H9 (cell line): ENCODE measurements at places on chromosomes 6 and 20.

GRCh38 chr6:18663011-18663410, 275.9 kb downstream of the RNF144B start:
- DNase-seq = no peak

- DNase-seq = no peak
Observed at GRCh38 chr6:147837540-147837939, 329.1 kb downstream of the SAMD5 start.

DNA sequence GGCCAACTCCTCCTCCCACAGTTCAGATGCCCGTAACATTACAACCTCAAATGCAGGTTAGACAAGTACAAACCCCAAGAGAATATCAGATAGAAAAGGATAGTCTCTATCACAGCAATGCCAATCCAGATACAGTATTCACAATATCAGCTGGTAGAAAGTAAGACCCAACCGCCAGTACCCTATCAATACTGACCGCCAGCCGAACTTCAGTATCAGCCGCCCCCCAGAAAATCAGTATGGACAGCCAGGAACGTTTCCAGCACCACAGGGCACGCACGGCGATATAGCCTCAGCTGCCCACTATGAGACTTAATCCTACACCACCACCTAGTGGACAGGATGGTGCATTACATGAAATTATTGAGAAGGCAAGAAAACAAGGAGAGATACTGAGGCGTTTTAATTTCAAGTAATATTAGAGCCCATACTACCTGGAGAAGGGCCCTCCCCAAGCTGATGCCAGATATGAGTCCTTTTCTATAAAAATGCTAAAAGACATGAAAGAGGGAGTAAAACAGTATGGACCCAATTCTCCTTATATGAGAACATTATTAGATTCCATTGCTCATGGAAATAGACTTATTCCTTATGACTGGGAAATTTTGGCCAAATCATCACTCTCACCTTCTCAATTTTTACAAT, 17.6 kb upstream of the EIF2S2 start:
- peak; percentile 65 for DNase-seq

DNA sequence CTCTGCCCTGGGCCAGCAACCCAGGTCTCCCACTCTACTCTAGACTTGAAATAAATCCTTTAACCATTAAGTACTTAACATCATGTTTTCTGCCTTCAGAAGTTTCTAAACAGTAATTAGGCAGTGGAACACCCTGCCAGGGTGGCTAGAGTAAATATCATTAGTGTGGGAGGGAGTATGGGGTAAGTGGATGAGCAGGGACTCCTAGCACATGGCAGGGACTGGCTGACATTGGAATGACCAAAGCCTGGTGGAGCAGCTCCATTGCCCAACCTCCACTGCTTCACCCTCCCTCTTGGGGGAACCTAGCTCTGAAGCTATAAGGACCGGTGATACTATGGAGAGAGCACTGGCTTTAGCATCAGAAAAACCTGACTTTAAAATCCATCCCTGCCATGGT, 167.1 kb downstream of the MAFB start:
- DNase-seq = no peak

- DNase-seq = no peak
Observed at GRCh38 chr20:3565851-3566250, 95.0 kb downstream of the ATRN start.

GRCh38 chr20:4111440-4112411, 96.4 kb upstream of the RNF24 start:
- DNase-seq = no peak

- peak; percentile 45 for DNase-seq
Observed at GRCh38 chr20:6818033-6818808, 50.7 kb downstream of the BMP2 start.

GRCh38 chr20:12535316-12535715, 473.5 kb upstream of the SPTLC3 start:
- DNase-seq = no peak

- DNase-seq = peak; percentile 69
Observed at GRCh38 chr20:54173653-54174456, at the start of gene CYP24A1. Gene CYP24A1 (minus strand): TSS chr20:54173986. CDS start chr20:54173579, 407 bp downstream.

GRCh38 chr6:11732036-11732631, 46.5 kb downstream of the ADTRP start:
- no peak for DNase-seq

DNA sequence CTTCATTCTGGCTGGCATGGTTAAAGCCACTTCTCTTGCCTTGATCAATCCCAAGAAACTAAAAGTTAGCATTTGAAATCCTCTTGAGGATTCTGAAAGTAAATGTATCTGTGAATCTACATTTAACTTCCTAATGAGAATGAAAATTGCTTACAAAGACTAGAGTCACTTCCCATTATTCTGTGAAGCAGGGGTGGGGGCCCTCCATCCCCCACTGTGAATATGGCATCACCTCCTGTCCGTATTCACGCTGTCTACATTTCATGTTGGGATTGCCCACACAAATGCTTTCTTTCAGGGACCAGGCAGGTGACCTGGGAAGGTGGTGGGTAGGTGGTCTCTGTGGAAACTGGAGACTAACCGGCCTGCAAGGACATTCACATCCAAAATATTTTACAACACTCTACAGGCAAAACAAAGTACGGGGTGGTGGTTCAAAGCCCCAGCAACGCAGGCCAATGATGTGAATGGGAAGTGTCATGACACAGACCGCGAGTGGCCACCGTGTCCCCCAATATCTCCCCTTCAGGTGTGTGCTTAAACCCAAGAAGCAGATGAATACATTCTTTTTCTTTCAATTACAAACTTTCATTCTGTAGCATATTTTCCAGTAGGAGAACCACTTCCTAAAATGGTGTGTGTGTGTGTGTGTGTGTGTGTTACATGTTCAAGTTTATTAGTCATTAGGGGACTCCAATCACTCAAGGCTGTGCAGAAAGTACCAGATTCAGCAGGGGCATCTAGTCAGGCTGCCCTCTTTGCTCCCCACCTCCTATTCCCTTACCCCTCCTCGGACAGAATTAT, 132.2 kb downstream of the PRND start:
- no peak for DNase-seq

DNA sequence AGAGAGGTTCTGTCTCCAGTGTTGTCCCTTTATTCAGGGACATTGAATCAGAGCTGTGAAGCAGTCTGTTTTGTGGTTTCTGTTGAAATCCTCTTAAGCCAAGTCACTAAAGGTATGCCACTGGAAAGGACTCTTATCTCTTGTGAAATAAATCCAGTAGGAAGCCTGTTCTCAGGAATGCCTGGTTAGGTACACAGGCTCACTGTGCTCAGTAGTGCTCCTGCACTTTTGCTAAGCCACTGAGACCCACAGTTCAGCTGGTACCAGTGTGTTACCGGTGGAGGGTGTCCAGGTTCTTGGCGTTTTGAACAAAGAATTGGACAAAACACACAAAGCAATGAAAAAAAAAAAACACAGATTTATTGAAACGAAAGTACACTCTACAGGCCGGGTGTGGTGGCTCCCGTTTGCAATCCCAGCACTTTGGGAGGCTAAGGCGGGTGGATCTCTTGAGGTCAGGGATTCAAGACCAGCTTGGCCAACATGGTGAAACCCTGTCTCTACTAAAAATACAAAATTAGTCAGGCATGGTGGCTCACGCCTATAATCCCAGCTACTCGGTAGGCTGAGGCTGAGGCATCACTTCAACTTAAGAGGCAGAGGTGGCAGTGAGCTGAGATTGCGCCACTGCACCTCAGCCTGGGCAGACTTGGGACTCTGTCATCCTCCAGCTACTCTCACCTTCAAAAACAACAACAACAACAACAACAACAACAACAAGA, 186.1 kb downstream of the JARID2 start:
- DNase-seq = peak; percentile 16

DNA sequence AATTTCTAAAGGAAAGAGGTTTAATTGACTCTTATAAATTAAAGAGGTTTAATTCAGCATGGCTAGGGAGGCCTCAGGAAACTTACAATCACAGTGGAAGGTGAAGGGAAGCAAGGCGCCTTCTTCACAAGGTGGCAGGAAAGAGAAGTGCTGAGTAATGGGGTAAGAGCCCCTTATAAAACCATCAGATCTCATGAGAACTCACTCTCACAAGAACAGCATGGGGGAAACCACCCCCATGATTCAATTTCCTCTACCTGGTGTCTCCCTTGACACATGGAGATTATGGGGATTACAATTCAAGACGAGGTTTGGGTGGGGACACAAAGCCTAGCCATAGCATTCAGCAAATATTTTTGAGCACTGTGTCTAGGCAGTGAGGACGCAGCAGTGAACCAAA, 3.9 kb upstream of the IPCEF1 start:
- no peak for DNase-seq

- no peak for DNase-seq
Observed at GRCh38 chr6:54255886-54256285, 52.4 kb upstream of the TINAG start.

DNA sequence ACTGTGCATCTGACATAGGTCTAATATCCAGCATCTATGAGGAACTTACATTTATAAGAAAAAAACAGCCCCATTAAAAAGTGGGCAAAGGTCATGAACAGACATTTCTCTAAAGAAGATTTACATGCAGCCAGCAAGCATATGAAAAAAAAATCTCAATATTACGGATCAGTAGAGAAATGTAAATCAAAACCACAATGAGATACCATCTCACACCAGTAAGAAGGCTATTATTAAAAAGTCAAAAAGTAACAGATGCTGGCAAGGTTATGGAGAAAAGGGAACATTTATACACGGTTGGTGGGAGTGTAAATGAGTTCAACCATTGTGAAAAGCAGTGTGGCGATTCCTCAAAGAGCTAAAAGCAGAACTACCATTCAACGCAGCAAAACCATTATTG, 13.1 kb downstream of the METTL24 start:
- DNase-seq = no peak

- DNase-seq = no peak
Observed at GRCh38 chr6:13445005-13445743, 42.2 kb downstream of the GFOD1 start.

DNA sequence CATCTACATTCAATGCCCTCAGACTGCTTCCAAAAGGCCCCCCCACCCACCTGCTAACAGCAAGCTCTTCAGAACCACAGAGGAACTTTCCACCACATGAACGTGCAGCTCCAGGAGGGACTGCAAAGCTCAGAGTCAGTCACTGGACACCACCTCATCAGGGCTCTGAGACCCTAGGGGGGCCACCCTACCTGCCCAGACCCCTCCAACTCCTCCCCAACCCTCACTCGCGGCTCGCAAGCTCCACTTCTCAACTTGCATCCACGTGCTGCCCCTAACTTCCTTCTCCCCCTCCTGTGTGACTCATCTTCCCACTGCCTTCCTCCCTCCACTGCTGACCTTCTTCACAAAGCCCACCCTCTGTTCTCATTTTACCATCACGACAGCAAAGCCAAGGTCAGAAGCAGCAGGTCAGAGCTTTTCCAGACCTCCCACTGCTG, 6.5 kb downstream of the MBOAT1 start:
- DNase-seq = no peak

DNA sequence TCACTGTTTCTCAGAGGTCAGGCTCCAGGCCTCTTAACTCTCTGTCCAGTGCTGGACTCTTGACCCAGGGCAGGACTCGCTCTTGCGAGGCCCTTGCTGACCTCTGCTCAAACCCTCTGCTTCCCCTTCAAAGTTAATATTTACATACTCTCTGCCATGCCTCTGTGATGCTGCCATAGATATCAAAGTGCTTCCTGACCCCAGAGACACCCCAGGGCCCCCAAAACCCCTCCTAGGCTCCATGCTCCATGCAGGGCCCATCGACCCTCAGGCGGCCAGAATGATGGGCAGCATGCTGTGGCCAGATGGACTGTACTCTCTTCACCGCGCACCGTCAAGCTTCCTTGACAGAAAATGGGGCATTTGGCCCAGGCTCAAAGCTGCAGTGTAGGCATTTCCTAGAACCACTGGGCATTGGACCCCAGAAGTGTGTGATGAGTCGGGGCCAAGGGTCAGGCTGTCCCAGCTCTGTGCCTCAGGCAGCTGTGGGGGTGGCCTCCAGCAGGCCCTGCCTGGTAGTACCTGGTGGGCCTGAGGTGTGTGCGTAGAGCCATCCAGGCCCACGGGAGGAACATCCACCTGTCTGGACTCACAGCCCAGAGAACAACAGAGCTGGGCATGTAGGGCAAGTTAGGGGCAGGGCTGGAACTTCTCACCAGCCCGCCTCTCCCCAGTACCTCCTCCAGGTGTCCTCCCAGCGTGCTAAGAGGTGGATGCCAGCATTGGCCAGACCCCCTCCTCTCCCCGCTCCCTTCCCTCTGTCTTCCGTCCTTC, 142.8 kb downstream of the VEGFA start:
- peak; percentile 51 for DNase-seq

- DNase-seq = no peak
Observed at GRCh38 chr6:15441981-15442380, 196.1 kb downstream of the JARID2 start.

- DNase-seq = no peak
Observed at GRCh38 chr6:119482850-119483285, 133.3 kb upstream of the MAN1A1 start.

GRCh38 chr6:144223686-144224085, 61.4 kb upstream of the UTRN start:
- DNase-seq = no peak

- no peak for DNase-seq
Observed at GRCh38 chr6:2961506-2961905, 9.9 kb downstream of the SERPINB6 start.

- no peak for DNase-seq
Observed at GRCh38 chr6:74581681-74582080, 624.2 kb downstream of the COL12A1 start.

- no peak for DNase-seq
Observed at GRCh38 chr6:162184465-162184864, 543.1 kb downstream of the PRKN start.

GRCh38 chr20:9485614-9486340, 28.6 kb upstream of the LAMP5 start:
- no peak for DNase-seq

GRCh38 chr6:45704056-45704800, 311.4 kb downstream of the CLIC5 start:
- DNase-seq = no peak

- no peak for DNase-seq
Observed at GRCh38 chr20:11813106-11813890, 104.4 kb upstream of the BTBD3 start.

GRCh38 chr6:117617210-117618035, 15.1 kb upstream of the GOPC start:
- no peak for DNase-seq

GRCh38 chr6:26016245-26016962, 53.8 kb downstream of the TRIM38 start:
- peak; percentile 56 for DNase-seq

- DNase-seq = no peak
Observed at GRCh38 chr6:115972679-115973078, 88.0 kb downstream of the FRK start.

- DNase-seq = no peak
Observed at GRCh38 chr6:38387461-38387860, 252.3 kb downstream of the BTBD9 start.
